K562 (cell line): ENCODE measurements at places on chromosomes 2 and 18.

GRCh38 chr2:172021955-172022354, 22.2 kb downstream of the METAP1D start:
- no peak for DNase-seq

DNA sequence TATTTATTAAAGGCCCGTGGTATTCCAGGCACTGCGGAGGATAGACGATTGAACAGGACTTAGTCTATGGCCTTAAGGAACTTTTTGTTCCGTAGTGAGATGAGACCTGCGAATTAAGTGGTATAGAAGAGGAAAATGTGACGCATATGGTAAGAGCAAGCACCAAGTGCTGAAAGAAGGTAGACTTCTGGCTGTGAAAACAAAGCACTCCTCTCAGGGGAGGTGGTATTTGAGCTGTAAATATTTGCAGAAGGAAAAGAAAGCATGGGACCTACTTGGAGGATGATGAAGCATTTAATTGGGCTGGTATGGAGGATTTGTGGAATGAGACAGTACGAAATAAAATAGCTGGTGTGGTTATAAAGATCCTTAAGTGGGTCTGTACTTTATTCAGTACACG, 62.5 kb downstream of the GPR39 start:
- no peak for DNase-seq

GRCh38 chr18:11021477-11021876, 127.9 kb downstream of the PIEZO2 start:
- no peak for DNase-seq

DNA sequence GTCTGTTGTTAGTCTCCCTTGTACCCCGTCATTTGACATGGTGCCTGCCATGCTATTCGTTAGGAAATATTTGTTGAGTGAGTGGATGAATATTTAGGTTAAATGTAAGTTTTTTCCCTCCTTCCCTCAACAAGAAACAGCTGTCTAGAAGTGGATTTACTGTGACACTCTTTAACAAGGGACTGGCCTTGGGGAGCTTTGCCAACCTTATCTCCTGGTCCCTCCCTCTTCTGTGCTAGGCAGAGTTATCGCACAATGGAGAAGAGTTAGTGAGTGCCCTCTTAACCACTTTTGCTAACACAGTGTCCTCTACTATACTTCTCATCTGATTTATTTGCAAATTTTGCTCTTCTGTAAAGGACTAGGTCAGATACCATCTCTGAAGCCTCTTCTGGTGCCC, 61.2 kb downstream of the DIS3L2 start:
- no peak for DNase-seq

GRCh38 chr2:169082995-169083394, 13.6 kb downstream of the DHRS9 start:
- DNase-seq: no peak

- DNase-seq: no peak
Observed at GRCh38 chr18:2883076-2883735, 36.4 kb downstream of the EMILIN2 start.
